Lower leg skin (tissue), 4 donors: ENCODE measurements at places on chromosomes 16 and 17.

DNA sequence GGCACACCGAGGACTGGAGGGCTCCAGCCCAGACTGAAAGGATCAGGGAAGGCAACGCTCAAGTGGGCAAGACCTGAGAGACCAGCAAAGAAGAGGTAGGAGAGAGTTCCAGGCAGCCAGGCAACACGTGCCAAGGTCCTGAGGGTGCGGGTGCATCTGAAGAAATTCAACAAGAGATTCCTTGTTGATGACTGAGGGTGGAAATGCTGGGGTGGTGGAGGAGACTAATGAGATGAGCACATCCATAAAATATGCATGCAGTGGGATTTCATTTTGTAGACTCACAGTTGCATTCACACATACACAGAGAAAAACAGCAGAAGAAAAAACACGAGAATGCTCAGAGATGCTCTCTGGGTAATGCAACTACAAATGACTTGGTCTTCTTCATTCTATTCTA is 154.8 kb upstream of the FOXF1 start:
- DNase-seq, result no peak

- peak; percentile 99 for DNase-seq
Measured at GRCh38 chr16:79600638-79601091, at the start of gene MAF. TSS of gene MAF (minus strand) at chr16:79600737. CDS start at chr16:79599902, 835 bp downstream.

DNA sequence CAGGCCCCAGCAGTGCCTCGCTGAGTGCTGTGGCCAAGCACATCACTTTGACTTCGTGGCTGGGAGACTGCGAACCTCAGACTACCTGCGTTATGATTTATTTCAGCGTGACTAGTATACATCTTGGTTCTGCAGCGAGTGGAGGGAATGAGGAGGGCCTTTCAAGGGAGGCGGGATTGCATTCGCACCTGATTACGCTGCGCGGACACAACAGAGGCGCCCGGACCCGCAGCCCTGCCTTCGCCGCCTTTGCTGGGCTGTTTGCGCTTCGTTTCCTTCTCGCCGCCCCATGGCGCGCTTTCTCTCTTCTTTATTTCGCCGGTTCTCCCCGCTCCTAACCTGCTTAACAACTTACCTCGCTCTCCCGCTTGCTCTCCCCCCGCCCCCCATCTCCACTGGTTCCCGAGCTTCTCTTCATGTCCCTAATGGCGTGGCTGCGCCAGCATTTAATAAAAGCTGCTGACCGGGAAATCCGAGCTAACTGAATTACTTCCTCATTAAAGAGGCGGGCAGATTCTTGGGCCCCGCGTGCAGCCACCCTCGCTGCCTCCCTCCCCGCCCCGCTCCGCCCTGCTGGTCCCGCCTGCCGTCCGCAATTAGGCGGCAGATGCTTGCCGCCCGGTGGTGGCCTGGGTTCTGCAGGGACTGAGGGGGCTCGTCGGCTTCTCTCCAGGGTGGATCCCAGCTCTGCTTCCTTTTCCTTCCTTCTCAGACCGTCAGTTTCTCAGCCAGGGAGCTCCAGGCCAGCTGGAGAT is 257.6 kb upstream of the SDK2 start:
- no peak for DNase-seq

DNA sequence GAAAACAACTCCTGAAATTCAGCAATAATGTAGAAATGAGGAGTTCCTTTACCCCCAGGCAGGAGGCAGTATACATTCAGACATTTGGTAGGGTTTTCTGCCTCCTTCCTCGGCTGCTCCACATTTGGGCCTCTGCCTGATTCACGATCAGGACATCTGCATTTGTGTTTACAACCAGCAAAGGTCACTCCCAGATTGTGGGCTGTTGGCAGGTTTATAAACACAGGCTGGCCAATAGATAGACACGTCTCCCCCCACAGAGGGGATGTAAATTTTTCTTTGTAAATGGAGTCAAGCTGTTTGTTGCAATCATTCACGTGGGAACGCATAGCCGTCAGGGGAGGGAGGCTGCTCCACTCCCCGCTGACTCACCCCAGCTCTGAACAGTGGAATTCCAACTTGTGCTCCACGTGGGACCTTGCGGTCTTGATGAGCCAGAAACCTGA is 252.1 kb upstream of the N4BP1 start:
- no peak for DNase-seq

DNA sequence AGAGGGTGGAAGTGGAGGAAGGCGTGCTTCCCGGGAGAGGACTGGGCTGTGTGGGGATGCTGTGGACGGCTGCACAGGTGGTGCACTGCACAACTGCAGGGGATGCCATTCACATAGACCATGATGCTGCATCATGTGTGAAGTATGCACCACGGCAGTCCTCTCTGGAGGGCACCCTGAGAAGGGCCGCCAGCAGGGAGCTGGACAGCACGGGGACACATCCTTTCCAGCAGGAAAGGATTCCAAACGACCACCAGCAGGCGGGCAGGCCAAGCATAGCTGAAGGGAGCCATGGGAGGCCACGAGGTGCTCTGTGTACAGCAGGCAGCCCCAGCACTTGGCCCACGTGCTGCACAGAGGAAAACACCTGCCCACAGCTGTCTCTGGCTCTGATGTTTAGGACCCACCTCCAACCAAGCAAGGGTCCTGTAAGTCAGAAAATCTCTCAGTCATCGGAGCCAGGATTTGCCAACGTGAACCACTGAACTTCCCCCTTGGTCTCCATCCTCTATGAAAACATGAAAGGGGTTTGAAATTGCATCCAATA is 10.1 kb downstream of the ACTG1 start:
- DNase-seq, result no peak

GRCh38 chr17:44220213-44221083 is 973 bp upstream of the UBTF start:
- DNase-seq, result no peak

GRCh38 chr17:76384987-76385891 is 830 bp downstream of the SPHK1 start:
- no peak for DNase-seq

DNA sequence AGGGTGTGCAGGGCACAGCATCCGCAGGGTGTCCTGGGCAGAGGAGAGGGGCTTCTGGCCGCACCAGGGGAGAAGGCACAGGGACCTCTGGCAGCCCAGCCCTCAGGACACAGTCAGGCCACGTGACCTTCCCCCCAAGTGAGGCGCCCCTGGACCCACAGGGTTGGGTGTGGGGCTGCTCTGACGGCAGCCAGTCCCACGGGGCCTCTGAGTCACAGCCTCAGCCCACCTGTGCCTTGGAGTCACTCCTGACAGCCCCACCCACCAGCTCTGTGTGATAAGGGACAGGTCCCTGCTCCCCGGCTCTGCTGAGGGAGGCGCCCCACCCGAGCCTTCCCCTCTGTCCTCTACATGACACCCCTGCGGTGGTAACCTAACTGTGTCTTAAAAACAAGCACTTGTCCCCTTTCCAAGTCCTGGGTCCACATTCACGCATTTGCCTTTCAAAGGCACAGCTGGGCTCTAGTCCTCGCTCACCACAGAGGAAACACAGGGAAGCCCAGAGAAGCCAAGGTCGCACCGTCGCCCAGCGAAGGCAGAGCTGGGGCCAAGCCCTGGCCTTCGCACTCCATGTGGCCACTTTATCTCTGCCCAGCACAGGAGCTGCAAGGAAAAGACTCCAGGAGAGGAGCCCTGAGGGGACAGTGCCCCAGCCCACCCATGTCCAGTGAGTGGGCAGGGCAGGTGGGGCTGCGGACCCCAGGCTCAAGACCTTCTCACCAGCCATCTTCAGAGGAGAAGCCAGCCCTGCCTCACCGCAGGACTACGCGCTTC is 5.1 kb upstream of the NPTX1 start:
- no peak for DNase-seq

DNA sequence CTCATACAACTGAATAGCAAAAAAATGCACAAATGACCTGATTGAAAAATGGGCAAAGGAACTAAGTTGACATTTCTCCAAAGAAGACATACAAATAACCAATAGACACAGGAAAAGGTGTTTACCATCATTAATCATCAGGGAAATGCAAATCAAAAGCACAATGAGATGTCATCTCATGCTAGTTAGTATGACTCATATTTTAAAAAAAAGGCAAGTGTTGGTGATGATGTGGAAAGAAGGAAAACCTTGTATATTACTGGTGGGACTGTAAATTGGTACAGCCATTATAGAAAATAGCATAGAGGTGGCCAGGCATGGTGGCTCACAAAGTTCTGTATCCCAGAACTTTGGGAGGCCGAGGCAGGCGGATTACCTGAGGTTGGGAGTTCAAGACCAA is 232.5 kb upstream of the ZFHX3 start:
- no peak for DNase-seq

- DNase-seq, result no peak
Measured at GRCh38 chr17:50127697-50128361, 2.1 kb downstream of the SAMD14 start.

DNA sequence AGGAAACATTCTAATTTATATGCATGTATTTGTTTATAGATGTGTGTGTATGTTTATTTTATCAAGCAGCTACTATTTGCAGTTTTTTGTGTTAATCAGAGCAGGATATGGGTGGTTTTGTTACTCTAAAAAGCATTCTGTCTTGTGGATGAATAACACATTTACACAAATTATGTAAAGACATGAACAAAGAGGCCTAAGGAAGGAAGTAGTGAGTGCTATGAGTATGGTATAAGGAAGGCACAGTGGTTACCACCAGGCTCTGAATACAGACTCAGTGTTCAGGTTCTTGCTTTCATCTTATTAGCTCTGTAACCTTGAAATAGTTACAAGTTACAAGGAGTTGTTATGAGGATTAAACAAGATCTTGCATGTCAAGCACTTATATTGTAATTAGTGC is 33.9 kb downstream of the STXBP4 start:
- no peak for DNase-seq

GRCh38 chr16:88070989-88071625 is 119.9 kb downstream of the BANP start:
- DNase-seq, result no peak

DNA sequence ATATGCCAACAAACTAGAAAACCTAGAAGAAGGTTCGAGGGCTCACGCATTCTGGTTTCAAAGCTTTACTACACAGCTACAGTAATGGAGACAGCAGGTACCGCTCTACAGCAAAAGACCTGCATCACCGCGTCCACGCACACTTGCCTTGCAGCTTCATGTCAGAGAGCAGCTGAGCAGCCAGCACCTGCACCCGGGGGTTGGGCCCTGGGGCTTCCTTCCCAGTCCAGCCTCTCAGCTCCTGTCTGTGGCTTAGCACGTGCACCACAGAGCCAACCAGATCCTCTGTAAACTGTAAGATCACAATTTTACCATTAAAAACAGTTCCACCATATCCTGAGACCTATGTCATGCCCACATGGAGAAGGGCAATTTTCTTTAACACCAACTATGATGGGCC is 15.3 kb downstream of the MEAK7 start:
- DNase-seq, result no peak

DNA sequence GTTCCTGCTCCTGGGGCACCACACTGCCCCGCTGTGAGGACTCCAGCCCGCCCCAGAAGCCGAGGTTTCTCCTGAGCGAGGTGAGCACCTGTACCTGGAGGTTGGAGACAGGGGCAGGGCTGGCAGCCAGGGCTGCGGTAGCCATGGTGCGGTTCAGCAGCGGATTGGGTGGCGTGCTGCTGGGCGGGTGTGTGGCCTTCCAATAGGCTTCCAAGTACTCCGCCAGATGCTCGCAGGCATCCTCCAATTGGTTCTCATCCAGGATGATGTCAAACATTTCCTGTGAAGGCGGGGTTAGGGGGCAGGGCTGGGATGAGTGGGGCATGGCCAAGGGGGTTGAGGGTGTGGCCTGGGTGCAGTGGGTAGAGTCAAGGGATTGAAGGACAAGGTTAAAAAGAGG is 11.3 kb upstream of the ARL5C start:
- no peak for DNase-seq

- peak; percentile 91 for DNase-seq
Measured at GRCh38 chr17:38967290-38967738, at the start of gene FBXO47. TSS of gene FBXO47 (minus strand) at chr17:38967403. CDS start at chr17:38963025, 4,378 bp downstream.

- no peak for DNase-seq
Measured at GRCh38 chr16:87678618-87679017, 76.3 kb downstream of the JPH3 start.

GRCh38 chr17:4750606-4751005 is 10.9 kb upstream of the CXCL16 start:
- DNase-seq, result no peak

GRCh38 chr17:2347805-2348685 is 10.7 kb downstream of the SGSM2 start:
- no peak for DNase-seq

DNA sequence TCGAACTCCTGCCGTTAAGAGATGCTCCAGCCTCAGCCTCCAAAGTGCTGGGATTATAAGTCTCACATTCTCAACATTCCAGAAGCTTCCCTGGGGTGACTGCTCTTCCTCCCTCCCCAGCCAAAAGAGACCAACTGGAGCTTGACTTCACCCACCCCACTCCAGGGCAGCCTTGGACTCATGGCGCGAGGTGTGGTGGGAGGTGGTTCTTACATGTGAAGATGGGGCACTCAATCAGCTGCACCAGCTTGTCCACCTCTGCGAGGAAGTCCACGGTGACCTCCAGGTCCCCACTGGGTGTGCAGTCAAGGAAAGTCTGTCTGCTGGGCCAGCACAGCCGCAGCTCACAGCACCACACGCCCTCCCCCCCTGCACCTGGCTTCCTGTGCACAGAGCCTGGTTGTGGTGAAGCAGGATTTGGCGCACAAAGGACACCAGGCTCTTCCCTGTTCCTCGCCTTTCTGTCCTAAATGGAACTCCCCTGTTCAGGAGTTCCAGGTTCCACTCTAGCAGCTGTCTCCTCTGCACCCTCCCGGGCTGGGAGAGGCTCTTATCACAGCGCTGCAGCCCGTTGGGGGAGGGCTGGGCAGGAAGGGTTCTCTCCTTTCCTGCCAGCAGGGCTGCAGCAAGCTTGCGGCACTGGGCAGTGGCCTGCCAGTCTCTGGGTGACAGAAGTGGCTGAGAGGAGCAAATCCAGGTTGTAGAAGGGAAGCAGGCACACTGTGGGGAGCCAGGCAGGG is 9.6 kb upstream of the MTSS2 start:
- no peak for DNase-seq

- no peak for DNase-seq
Measured at GRCh38 chr17:50482110-50482509, 3.5 kb downstream of the RSAD1 start.

DNA sequence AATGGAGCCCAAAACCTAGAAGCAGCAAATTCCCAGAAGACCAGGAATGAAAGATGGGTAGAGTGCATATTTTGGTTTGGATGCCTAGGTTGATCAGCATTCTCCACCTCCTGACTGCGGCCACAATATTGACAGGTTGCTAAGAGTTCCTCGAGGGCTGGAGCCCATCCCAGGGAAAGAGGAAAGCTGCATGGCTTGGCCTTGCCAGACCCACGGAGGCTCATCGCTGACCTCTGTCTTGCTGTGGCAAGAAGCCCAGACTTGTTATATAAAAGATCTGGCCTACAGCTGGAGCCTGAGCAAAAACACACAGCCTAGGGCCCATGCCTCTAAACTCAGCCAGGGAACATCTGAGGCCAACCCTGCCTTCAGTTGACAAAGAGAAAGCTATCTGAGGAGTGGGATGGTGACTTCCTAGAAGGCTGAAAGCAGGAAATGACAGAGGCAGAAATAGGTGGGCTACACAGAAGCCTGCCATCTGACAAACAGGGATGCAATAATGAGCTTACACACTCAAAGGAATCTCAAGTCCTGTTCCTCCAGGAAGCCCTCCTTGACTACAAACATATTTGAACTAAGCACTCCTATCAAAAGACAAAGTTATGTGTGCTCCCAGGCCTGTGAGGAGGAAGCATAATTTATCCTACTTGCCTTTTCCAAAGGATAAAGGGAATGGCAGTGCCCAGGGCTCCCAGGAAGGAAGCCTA is 22.5 kb upstream of the SLC35B1 start:
- DNase-seq, result no peak

- no peak for DNase-seq
Measured at GRCh38 chr16:80103463-80103862, 437.3 kb upstream of the DYNLRB2 start.
